ENCODE measurements at places on chromosomes 6 and 20. TPM values are rescaled to one million over a fixed set of nuclear protein-coding genes. Genes with fewer than 3 reads are reported as not detected.

GRCh38 chr6:5091210-5092069, 6.3 kb downstream of the PPP1R3G start:
- DNase-seq: no peak

RGS17 gene
- total RNA-seq: 0.06 TPM

DNA sequence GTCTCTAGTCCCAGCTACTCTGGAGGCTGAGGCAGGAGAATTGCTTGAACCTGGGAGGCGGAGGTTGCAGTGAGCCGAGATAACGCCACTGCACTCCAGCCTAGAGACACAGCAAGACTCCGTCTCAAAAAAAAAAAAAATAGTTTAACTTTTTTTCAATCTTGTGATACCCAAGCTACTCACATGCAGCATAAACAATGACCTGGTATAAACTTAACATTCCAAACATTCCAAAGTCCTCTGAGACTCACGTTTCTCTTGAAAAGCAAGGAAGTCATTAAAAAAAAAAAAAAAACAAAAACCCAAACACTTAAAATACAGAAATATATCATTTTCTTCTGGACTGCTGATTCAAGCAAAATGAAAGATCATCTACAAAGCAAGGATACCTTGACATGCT, 14.3 kb downstream of the CRNKL1 start:
- DNase-seq: no peak

DNA sequence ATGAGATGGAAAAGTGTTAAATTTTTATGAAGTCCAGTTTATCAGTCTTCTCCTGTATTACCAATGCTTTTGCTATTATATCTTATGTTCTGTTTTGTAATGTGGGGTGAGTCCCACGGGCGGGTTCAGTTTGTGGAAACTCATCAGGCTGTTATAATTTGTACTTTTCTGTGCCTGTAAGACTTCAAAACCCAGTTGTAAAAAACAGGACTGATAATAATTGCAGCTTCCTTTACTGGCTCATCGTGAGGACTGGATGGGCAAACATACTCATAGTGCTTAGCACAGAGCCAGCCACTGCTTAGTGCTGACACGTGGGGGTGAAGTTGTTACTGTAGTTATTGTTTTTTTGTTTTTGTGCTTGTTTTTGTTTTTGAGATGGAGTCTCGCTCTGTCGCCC, 45.6 kb downstream of the TGM2 start:
- DNase-seq: peak; percentile 81

DNA sequence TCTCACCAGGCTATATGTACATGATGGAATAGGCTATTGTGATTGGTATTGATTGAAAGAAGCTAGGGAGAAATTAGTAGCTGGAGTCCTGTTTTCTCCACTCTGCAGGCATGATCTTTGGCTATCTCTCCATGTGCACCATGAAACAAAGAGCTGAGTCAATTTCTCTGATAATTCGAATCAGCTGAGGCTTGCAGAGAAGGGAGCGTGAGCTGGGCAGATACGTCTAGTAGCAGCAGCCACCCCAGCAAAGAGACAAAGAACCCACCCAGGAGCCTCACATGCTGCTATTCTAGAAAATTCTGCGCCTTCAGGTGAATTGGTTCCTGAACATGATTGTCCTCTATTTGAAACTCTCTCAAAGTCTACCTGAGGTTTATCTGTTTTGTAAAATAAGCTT, 6.9 kb upstream of the SGK1 start:
- no peak for DNase-seq

- no peak for DNase-seq
Observed at GRCh38 chr6:117617210-117618035, 15.1 kb upstream of the GOPC start.

MUCL3 gene
- not detected for total RNA-seq

DNA sequence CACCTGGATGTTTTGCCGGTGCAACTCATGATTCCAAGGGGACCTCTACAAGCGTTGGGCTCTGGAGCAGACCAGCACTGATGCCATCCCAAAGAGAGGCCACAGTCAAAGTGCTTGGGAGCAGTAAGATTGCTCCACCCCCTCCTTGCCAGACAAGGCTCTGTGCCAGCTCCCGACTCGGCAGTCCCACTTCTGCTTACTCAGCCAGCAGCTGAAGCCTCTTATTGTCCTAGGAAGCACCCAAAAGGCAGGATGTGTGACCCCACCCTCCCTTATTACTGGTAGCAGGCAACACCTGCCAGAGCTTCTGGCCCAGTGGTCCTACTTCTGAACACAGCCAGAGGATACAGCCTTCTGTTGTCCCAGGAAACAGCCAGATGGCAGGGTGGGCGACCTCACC, 614.2 kb downstream of the TENT5A start:
- no peak for DNase-seq

DNA sequence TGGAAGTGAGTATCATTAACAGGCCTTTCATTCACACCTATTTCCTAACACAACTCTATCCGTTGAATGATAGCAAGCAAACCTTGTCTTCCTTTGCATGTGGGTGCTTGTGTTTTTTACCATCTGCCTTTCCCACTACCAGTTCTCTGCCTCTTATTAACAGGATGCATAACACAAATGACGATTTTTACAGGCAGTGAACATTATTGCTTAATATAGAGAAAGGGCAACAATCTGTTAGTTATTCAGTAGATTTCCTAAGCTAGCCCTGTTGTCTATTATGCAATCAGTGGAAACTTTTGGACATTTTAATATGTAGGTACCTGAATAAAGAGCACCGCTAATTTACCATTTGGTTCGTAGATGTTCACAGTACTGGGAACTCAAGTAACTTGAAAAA, 348.8 kb upstream of the PLCB4 start:
- no peak for DNase-seq

- no peak for DNase-seq
Observed at GRCh38 chr6:84329077-84329476, 101.6 kb upstream of the CEP162 start.

DNA sequence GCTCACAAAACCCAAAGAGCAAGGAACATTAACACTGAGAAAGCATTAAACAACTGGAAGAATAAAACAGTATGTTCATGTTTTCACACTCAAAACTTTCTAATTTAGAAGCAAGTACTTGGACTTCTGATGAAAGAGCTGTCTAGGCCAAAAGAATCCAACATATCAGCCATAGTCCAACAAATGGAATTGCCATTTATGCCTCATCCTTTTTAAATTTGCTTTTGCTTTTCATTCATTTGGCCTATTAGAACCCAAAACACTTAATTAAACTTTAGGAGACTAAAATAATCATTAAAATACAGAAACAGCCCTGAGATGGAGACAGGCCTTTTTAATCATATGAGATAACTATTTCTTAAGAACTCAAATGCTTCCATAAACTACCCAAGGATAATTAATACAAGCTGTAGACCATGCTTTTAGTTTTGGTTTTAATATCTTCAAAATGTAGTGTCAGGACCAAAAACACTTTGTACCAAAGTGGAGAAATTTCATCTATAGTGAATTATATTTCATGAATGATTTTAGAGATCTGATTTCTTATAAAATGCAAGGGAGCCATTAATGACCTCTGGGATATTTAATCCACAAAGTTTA, 166.5 kb downstream of the KIF6 start:
- no peak for DNase-seq

GRCh38 chr6:18488526-18489270, 101.5 kb downstream of the RNF144B start:
- DNase-seq: no peak

DNA sequence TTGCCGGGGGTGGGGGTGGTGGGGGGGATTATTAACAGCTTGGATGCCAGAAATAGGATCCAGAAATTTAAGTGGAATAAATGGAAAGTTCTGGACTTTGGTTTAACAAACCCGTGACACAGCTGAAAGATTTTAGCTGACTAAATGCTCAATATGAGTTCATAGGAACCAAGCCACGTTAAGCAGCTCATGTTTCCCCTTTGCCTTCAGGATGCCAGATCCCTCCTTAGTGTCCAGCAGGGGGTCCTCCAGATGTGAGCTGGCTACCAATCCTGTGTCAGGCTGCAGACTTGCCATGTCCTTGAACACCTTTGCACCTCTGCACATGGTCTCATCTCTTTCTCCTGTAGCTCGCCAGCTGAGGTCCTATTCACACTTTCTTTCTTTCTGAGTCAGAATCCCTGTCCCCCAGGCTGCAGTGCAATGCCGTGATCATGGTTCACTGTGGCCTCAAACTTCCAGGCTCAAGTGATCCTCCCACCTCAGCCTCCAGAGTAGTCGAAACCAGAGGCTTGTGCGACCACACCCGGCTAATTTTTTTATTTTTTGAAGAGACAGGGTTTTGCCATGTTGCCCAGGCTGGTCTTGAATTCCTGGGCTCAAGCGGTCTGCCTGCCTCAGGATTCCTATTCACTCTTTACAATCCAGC, 133.3 kb upstream of the ARMC2 start:
- DNase-seq: no peak

HTR1E gene
- 0.17 TPM for total RNA-seq

EYA2 gene
- 5.3 TPM for total RNA-seq

FAXC gene
- total RNA-seq: 44.7 TPM

- DNase-seq: no peak
Observed at GRCh38 chr6:82874867-82875266, 190.8 kb downstream of the UBE3D start.

PPIL4 gene
- total RNA-seq: 22.1 TPM

FAM162B gene
- 9.3 TPM for total RNA-seq

DNA sequence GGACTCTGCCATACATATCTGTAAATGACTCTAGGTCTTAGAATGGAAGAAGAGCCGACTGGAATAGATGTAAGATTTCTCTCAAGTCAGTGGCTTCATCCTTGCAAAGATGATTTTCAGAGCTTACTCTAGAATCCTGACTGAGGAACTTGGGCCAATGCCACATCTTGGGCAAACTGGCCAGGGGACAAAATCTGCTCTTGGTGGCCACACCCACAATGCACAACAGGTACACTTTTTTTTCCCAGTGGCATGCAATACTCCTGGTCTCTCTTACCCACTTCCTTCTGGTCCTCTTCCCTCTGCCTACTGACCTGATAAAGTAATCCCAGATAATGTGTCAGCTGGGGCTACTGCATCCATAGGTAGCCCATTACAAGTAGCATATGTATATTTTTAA, 13.4 kb downstream of the CLIC5 start:
- DNase-seq: no peak

TAF4 gene
- 18.1 TPM for total RNA-seq

DNA sequence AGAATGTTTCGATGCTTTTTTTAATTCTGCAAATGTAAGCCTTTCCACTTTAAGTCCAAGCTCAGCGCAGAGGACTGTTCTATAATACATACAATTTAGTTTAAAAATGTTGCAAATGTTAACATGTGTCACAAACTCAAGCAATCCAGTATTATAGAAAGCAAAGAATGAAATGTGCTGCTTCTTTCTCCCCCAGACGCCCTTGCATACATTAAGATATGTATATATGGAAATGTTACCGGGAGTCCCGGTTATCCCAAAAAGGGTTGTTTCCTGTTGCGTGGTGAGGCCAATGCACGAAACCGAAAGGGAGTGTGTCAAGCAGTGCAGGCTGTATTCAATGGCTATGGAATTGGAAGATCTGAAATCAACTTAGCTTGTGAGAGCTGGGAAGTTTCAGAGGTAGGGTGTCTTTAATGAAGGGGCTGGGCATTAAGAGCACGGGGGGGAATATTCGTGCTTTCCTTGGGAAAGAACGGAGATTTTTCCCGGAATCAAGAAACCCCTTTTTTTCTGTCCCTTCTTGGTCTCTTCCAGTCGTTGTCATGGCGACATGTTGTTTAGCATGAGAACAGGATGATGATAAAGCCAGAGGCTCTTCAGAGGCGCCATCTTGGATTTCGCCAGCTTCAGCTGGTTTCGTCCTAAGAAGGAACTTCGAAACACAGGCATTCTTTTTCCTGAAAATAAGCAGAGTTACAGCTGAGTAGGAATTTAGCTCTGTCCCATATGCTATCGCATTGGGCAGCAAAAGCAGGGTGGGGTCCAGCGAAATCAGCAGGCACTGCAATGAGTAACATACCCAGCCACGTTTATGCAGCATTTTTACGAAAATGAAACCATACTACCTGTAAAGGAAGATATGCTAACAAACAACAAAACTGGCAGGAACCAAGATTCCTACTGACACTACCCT, 10.1 kb upstream of the NQO2 start:
- peak; percentile 93 for DNase-seq

EYS gene
- total RNA-seq: not detected

DNA sequence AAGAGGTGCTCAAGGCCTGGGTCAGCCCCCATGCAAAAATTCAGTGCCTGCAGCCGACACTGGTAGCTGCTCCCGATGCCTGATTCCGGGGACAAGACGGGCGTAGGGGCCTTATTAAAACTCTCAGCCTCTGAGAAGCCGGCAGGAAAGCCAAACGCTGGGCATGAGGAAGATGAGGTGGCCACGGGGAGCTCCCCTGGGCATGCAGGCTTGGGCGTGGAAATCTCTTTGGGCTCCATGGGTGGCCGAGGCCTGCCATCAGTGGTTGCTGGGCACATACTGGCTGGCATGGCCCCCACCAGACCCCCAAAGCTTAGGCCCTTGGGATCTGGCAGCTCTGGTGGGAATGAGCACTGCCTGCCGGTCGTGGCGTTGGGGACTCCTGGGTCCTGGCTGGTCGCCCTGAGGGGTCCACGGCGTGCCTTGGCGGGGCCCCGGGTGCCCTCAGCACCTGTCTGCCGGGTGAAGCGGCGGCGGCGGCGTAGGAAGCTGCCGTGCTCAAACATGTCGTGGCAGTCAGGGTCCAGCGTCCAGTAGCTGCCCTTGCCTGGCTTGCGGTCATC, 586 bp downstream of the FOXS1 start:
- no peak for DNase-seq

GRCh38 chr20:12570371-12570770, 438.4 kb upstream of the SPTLC3 start:
- no peak for DNase-seq

- no peak for DNase-seq
Observed at GRCh38 chr20:24981790-24982189, 10.8 kb downstream of the APMAP start.

DNA sequence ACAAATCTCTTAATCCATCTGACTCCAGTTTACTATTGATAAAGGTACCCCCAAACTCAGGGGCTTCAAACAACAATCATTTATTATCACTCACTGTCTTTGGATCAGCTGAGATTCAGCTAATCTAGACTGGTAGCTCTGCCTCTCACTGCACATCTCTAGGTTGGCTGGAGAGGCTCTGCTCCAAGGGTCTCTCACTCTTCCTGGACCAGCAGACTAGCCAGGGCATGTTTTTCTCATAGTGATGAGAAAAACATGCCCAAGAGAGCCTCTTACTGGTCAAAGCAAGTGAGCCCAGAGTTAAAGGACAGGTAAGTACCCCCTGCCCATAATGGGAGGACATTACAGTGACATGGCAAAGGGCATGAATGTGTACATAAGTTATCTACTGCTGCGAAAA, 115.1 kb upstream of the BEND3 start:
- no peak for DNase-seq

Data from esophagus muscularis mucosa (tissue), 4 donors.